ENCODE measurements at places on chromosomes 2 and 18.

DNA sequence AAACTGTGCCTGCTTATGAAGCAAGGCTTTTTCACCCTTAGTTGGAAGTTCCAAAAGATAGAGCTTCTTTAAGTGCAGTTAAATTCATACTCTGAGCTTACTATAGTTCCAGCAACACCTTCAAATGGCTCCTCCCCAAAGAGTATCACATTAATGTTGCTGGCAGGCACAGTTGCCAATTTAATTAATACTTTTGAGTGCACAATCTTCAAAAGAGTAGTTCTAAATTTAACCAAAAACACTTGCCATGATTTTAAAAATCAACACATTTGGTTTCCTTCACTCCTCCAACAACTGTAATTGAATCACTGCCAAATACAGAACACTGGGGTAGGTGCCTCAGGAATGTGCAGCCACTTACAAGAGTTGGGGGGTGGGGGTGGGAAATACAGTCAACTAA lies 150.6 kb upstream of the UBE2E3 start:
- no peak for DNase-seq

DNA sequence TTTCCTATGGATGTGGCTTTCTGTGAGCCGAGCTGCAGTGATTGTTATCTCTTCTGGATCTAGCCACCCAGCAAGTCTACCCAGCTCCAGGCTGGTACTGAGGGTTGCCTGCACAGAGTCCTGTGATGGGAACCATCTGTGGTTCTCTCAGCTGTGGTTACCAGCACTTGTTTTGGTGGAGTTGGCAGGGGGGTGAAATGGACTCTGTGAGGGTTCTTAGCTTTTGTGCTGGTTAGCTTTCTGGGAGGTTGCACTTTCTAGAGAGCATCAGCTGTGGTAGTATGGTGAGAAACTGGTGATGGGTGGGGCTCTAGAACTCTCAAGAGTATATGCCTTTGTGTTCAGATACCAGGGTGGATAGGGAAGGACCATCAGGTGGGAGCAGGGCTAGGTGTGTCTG lies 45.4 kb upstream of the MYL1 start:
- DNase-seq = no peak

GRCh38 chr18:71707985-71708500 lies 836.1 kb downstream of the CBLN2 start:
- DNase-seq = no peak

- no peak for DNase-seq
Observed at GRCh38 chr2:137937778-137938177, 26.5 kb upstream of the HNMT start.

DNA sequence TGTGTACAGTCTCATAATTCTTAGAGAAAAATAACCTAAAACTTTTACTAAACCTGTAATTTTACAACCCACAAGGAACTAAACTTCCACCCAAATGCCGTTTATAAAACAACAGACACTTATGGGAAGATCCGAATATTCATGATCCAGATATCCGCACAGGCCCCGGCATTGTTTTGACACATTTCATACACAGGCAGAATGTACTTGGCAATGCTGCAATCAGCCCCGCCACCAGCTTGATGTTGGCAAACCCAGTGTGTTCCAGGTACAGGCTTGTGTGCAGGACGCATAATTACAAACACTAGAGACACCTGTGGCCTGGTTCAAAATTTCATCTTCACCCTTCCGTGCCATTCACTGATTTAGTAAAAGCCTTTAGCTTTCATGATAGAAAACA lies 393.0 kb upstream of the SALL3 start:
- no peak for DNase-seq

- DNase-seq = no peak
Observed at GRCh38 chr2:56109994-56110393, 73.8 kb upstream of the CCDC85A start.

GRCh38 chr2:46096260-46096659 lies 200.9 kb upstream of the EPAS1 start:
- DNase-seq = no peak

DNA sequence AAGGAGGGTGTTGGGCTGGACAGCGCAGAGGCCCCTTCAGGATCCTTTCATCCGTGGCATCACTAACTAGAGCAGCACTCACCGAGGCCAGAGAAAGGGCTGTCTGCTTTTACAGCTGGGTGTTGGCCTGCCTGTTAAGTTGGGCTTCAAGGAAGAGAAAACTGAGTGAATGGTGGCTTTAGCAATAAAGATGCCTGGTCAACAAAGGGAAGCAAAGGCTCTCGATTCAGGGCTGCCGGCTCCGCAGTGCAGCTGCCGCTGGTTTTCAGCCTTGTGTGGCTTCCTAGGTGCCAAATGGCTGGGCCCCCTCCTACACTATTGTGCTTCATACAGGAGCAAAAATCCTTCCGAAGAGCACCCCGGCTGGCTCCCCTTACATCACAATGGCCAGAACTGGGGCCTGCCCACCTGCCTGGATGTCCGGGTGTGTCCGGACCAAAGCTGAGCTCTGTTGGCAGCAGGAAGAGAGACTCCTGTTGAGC lies 61.0 kb upstream of the GPR45 start:
- no peak for DNase-seq

DNA sequence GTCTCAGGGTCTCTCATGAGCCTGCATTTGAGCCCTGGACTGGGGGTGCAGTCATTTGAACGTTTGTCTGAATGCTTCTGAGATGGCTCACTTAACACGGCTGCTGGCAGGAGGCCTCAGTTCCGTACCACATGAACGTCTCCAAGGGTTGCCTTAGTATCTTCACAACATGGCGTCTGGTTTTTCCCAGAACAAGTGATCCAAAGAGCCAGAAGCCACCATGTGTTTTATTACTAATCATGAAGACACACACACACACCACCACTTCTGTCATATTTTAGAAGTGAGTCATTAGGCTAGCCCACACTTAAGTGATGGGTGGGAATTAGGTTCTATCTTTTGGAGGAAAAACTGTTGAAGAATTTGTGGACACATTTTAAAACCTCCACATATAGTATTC lies 15.0 kb upstream of the MYO1B start:
- DNase-seq = no peak

DNA sequence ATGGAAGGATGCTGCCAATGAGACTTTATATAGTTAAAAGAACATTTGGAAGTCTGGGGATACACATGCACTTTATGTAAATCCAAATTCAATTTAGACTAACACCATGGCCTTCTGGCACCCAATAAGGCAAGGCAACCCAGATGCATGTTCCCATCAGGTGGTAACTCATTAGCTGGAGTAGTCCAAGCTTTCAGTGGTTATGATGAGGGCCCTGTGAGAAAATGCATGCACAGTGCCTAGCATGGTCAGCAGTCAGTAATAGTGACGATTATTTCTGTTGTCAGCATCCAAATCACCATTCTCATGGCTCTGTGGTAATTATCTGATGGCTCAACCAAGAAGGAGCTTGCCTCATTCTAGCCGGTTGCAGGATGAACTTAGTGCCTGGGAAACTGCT lies 70.3 kb upstream of the CTLA4 start:
- no peak for DNase-seq

DNA sequence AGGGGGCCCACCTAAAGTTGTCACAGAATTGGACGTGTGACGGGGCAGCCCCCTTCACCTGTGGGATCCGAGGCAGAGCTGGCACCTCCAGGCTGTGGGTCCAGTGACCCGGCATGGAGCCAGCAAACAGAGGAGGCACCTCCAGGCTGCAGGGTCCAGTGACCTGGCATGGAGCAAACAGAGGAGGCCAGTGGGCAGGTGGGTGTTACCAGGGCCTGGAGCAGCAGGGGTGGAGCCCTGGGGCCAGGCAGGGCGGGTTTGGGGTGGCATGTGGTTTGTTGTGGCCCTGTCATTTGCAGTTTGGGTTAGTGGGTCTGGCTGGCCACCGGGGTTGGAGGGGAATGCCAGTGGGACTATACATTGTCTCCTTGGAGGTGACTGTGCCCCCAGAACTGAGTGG lies 68.2 kb downstream of the HPCAL1 start:
- DNase-seq = no peak

Measured in stimulated activated CD4-positive, alpha-beta T cell treated with anti-CD3 and anti-CD28 coated beads, Interleukin-15, amount 100 ng/mL, for 1 hour (primary cell).